ENCODE measurements at places on chromosomes 2 and 18.

DNA sequence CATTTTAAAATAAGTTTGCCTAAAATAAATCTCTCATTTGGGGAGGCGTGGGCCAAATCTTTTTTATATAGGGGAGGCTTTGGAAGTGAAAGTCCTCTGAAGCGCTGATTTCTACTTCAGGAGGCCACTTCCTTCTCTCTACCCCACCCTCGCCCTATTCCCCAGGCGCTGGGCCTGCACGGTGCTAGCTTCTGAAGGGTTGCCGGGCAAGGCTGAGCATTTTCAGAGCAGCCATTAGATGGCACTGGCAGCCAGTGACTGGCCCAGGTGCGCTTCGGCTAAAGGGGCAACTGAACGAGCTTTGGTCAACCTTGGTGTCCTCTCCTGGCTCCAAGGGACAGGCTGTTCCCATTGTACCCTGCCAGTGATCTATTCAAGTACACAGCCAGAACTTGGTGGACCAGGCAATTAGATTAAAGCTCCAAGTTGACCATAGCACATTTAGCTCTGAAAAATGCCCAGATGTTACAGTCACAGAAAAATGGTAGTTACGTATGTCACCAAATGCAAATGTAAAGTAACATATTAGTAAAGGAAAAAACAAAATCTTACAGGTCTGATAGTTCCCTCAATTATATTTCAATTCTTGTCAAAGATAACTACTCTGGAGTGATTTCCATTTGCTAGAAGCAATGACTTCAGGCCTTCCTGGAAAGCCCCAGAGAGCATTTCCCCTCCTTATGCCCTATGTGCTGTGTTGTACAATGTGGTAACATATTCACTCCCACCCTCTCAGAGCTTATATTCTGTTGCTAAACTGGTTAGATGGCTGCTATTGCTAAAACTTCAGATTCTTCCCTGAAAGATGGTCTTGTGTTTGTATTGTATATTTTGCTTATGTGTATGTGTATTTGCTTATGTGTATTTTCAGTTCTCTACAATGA lies 2.1 kb downstream of the POMC start:
- DNase-seq: no peak
- H3K27me3 ChIP-seq: peaks cover 2% of the 10 kb centered on the region
- no peak overlapping the region for H3K4me3 ChIP-seq
- no peaks in the 10 kb centered on the region for H3K36me3 ChIP-seq
- H3K27ac ChIP-seq: no peak overlapping the region
- peaks cover 2% of the 10 kb centered on the region for H3K4me1 ChIP-seq

- no peaks in the 10 kb centered on the region for H3K4me1 ChIP-seq
- no peak overlapping the region for H3K4me3 ChIP-seq
- DNase-seq: no peak
- H3K36me3 ChIP-seq: no peaks in the 10 kb centered on the region
- H3K27ac ChIP-seq: no peak overlapping the region
Observed at GRCh38 chr2:234433201-234433600, 63.7 kb downstream of the ARL4C start.

GRCh38 chr18:55685638-55686037 lies 97.6 kb upstream of the TCF4 start:
- no peak overlapping the region for H3K4me3 ChIP-seq
- H3K27me3 ChIP-seq: no peaks in the 10 kb centered on the region

GRCh38 chr2:37583402-37583801 lies 88.0 kb downstream of the CDC42EP3 start:
- no peaks in the 10 kb centered on the region for H3K36me3 ChIP-seq
- H3K27ac ChIP-seq: no peak overlapping the region
- peaks cover 16% of the 10 kb centered on the region for H3K4me1 ChIP-seq
- DNase-seq: no peak
- H3K27me3 ChIP-seq: no peaks in the 10 kb centered on the region

- no peaks in the 10 kb centered on the region for H3K27me3 ChIP-seq
- DNase-seq: no peak
- H3K27ac ChIP-seq: no peak overlapping the region
Observed at GRCh38 chr2:173008786-173009185, 66.9 kb upstream of the MAP3K20 start.

DNA sequence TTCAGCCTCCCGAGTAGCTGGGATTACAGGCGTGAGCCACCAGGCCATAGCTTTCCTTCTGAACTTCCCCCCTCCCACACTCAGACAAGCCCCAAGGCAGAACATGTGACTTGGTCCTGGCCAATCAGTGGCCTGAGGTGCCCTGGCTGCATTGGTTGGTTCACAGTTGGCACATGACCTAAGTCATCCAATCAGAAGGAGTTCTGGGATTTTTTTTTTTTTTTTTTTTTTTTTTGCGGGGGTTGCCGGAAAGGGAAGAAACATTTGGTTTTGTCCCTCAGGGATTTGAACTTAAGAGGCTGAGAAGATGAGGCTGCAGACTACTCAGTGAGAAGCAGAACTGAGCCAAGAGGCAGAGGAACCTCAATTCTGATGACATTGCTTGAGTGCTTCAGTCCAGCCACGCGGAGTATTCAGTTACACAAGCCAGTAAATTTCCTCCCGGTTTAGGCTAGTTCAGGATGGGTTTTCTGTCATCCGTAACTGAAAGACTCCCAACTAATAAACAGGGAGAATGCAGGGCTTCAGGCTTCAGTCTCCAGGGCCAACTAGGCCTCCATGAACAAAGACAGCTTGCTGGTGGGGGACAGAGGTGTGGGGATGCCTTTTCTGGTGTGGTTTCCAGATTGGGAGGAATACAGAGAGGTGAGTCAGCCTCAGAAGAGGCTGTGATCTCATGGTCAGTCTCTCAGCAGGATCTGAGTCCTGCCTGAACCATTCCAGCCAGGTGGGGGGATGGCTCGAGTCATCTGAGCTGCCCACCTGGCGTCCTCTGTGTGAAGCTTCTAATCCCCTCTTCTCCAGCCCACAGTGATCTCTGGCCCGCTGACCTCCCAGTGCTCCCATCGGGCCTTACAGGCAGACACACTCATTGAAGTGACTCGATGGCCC lies 9.2 kb downstream of the PTMA start:
- no peaks in the 10 kb centered on the region for H3K27me3 ChIP-seq
- H3K27ac ChIP-seq: no peak overlapping the region
- no peak overlapping the region for H3K4me3 ChIP-seq
- H3K4me1 ChIP-seq: peaks cover 8% of the 10 kb centered on the region
- DNase-seq: no peak

- no peaks in the 10 kb centered on the region for H3K36me3 ChIP-seq
- peaks cover 2% of the 10 kb centered on the region for H3K4me1 ChIP-seq
- no peak for DNase-seq
- no peak overlapping the region for H3K27ac ChIP-seq
- no peaks in the 10 kb centered on the region for H3K27me3 ChIP-seq
Observed at GRCh38 chr2:55283083-55283482, 14.1 kb upstream of the MTIF2 start.

DNA sequence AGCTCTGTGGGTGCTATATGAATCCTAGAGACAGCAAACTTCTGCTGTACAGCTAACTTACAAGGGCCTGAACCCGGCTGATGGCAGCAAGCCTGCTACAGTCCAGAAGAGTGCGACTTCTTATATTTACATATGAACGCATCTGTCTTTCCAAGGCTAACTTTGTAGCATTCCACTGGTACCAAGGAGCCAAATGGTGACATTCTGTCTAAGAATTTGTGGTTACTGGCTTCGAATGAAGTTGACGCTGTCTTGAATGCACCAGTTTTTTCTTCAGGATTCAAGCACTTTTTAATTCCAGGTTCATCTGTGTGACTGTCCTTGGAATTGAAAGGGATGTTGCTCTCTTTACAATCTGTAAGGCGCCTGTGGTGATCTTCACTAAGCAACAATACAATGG lies 42.4 kb downstream of the THUMPD2 start:
- H3K27ac ChIP-seq: no peak overlapping the region
- peaks cover 5% of the 10 kb centered on the region for H3K4me1 ChIP-seq
- no peaks in the 10 kb centered on the region for H3K27me3 ChIP-seq
- no peak for DNase-seq
- H3K4me3 ChIP-seq: no peak overlapping the region

- no peaks in the 10 kb centered on the region for H3K36me3 ChIP-seq
- H3K4me1 ChIP-seq: no peaks in the 10 kb centered on the region
- H3K27ac ChIP-seq: no peak overlapping the region
- no peaks in the 10 kb centered on the region for H3K27me3 ChIP-seq
- no peak for DNase-seq
Observed at GRCh38 chr2:19819097-19820065, 82.4 kb downstream of the TTC32 start.

DNA sequence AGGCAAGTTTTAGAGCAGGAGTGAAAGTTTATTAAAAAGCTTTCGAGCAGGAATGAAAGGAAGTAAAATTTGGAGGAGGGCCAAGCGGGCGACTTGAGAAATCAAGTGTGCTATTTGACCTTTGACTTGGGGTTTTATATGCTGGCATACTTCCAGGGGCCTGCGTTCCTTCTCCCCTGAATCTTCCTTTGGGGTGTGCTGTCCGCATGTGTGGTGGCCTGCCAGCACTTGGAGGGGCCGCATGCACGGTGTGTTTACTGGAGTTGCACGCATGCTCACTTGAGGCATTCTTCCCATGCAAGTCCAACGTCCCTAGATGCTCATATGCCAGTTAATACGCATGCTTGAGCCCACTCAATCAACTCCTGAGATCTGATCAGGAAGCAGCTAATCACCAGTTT lies 78.3 kb upstream of the MAP4K4 start:
- H3K27me3 ChIP-seq: no peaks in the 10 kb centered on the region
- peaks cover 2% of the 10 kb centered on the region for H3K4me1 ChIP-seq
- no peaks in the 10 kb centered on the region for H3K36me3 ChIP-seq
- no peak for DNase-seq

DNA sequence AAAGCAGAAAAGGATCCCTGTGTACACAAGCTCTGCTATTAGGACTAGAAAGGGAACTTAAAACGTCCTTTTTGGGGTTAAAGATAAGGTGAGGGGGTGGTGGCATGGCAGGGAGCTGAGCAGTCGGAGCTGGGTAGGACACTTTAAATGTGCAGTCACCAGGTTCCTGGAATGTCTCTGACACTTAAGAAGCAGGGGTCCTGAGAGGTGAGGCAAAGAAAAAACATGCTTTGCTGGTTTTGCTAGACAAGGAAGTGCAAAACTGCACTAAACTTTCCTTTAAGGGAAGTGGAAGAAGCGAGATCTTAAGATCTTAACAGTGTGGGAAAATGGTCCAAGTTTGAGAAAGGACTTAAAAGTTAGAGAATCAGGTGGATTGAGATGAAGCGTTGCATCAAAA lies 99.5 kb upstream of the MAP3K20 start:
- H3K4me3 ChIP-seq: no peak overlapping the region
- H3K4me1 ChIP-seq: no peaks in the 10 kb centered on the region
- no peaks in the 10 kb centered on the region for H3K27me3 ChIP-seq
- no peak for DNase-seq
- no peak overlapping the region for H3K27ac ChIP-seq
